ENCODE measurements at places on chromosomes 13 and 19.

- no peak for DNase-seq
Observed at GRCh38 chr13:52954838-52955237, 73.8 kb upstream of the OLFM4 start.

- DNase-seq = peak; percentile 62
Observed at GRCh38 chr19:48644839-48645619, 958 bp downstream of the CA11 start.

DNA sequence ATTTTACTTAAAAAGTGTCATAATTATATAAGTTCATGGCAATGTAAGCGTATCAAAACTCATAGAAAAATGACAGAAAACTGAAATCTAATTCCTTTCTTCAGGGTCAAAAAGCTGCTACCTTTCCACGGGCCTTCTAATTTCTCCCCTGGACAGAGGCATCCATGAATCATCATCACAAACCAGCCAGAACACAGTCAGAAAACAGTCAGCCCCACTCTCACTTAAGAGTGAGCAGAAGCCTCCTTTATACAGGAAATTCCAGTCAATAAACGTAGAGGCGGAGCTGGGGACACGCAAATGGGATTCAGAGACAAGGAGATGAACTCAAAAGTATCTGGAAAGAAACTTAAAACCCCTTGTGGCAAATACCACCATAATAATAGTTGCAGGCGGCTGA lies 54.2 kb upstream of the ABCC4 start:
- no peak for DNase-seq

GRCh38 chr13:40895227-40896184 lies 106.1 kb downstream of the SLC25A15 start:
- DNase-seq = no peak

DNA sequence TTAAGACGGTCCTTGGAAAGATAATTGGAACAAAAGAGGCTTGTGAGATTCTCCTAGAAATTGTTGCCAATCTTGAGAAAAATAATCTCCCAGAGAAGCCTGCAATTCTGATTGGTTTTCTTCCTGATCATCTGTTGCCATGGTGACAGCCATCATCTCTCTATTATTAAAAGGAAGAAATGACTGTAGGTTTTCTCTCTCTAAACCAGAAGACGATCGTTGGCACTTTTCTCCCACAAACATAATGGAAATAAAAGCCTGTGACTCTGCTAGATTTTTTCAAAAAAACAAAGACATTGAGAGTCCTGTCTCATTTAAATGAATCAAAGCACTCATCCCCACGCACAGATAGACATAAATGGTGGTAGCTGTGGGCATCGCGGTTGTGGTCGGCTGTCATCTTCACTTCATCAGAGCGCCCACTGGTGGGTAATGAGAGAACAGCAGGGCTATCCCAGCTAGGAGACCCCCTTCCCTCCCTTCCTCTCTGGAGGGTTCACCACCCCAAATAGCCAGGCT lies 21.7 kb upstream of the CALM3 start:
- peak; percentile 43 for DNase-seq

GRCh38 chr13:109869312-109870237 lies 83.2 kb upstream of the IRS2 start:
- no peak for DNase-seq

GRCh38 chr19:30513082-30513411 lies 140.9 kb downstream of the ZNF536 start:
- DNase-seq = no peak

DNA sequence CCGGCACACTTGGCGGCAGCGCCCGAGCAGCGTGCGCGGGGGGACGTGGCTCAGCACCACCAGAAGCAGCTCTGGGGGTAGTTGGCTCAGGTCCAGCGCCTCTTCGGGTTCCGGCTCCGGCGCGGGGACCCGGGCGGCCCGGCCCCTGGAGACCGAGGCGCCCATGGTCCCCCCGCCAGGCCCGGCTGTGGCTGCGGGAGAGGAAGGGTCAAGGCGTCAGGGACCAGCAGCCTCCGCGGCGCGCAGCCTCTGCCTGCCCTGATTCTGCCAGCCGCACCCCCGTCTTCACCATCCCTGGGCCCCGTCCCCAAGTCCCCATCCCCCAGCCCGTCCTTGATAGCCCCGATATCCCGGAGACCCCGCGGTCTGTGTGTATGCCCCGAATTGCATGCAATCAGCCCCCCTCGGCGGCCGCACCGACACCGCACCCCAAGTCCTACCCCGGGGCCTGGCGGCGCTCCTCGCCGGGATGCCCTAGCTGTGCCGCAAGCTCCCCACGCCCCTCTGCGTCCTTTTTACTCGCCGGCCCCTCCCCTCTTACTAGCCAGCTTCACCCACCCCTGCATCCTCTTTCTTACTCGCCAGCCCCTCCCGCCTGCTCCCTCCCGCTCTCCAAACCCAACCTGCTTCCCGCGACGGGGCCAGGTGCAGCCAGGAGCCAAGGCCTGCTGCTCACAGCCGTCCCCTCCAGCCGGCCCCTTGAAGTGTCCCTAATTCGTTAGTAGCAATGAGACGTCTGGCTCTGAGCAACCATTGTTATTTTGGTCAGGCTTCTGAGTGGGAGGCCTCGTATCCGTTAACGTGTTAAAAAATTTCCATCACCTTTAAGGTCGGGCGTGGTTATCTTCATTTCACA lies at the start of gene FBXO27:
Gene FBXO27, minus strand, starts transcription at position 487 of the 856 bp plus-strand sequence. Its CDS starts 322 bp downstream, at position 165.
- no peak for DNase-seq

- no peak for DNase-seq
Observed at GRCh38 chr19:33488826-33489225, 32.8 kb downstream of the PEPD start.

- no peak for DNase-seq
Observed at GRCh38 chr19:7421941-7422744, 66.7 kb downstream of the PEX11G start.

DNA sequence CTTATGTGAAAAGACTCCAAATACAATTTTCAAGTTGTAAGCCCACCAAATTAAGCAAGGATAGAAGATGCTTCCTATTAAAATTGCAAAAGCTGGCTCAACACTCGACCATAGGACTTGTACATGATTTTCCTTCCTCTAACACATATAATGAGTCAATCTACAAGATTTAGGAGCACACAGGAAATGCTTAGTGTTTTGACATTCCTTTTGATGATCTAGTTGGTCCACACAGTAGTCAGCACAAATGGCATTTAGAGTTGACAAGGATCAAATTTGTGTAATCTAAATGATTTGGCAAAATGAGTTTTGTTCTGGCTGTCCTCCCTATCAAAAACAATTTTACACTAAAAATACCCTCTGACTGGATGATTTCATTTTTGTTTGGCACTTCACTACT lies 340.2 kb downstream of the DIAPH3 start:
- no peak for DNase-seq

DNA sequence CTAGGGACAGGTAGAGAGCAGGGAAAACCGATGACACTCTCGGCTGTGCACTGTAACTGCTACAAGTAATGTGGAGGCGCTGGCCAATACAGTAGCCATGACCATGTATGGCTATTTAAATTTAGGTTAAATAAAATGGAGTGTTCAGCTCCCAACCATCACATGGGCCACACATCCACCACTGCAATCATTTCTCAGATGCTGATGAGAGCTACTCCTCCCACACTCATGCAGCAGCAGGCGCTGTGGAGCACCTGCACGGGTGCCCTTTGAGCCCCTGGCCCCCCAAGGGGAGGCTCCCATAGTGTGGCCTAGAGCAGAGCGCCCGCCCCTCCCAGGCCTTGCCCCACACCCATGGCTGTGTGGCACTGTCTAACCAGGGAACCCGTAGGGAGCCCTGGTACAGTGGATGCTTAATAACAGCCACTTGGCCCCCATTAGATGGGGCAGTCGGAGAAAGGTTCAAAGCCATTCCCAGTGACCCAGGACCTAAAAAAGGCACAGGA lies 6.0 kb downstream of the ACP4 start:
- DNase-seq = no peak

GRCh38 chr19:10960314-10961072 lies at the start of gene SMARCA4:
SMARCA4 (plus strand) TSS chr19:10961030; CDS start chr19:10984152, 23,122 bp downstream.
- peak; percentile 93 for DNase-seq

GRCh38 chr19:35565016-35565856 lies 1.8 kb upstream of the ATP4A start:
- DNase-seq = no peak

GRCh38 chr13:32587011-32587810 lies 959 bp downstream of the PDS5B start:
- no peak for DNase-seq

- no peak for DNase-seq
Observed at GRCh38 chr13:93360021-93360420, 133.4 kb downstream of the GPC6 start.

GRCh38 chr13:75870397-75870903 lies 234.3 kb downstream of the LMO7 start:
- DNase-seq = no peak

DNA sequence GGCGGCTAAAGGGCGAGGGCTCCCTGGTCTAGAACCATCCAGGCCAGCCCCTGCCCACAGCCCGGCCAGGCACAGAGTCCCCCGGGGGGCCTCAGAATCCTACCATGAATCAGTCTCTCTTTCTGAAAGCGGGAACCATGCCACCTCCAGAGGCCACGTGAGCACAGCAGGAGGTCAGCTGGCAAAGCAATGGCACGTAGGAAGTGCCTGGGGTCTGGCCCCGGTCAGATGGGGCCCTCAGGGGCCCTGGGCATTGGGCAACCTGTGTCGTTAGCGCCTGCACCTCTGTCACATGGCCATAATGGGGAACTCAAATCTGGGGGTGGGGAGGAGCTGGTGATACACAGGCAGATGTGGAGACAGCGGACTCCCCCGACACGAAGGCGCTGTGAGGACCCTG lies 8.8 kb downstream of the MFSD12 start:
- no peak for DNase-seq

GRCh38 chr19:3673506-3674439 lies 26.5 kb downstream of the PIP5K1C start:
- no peak for DNase-seq

DNA sequence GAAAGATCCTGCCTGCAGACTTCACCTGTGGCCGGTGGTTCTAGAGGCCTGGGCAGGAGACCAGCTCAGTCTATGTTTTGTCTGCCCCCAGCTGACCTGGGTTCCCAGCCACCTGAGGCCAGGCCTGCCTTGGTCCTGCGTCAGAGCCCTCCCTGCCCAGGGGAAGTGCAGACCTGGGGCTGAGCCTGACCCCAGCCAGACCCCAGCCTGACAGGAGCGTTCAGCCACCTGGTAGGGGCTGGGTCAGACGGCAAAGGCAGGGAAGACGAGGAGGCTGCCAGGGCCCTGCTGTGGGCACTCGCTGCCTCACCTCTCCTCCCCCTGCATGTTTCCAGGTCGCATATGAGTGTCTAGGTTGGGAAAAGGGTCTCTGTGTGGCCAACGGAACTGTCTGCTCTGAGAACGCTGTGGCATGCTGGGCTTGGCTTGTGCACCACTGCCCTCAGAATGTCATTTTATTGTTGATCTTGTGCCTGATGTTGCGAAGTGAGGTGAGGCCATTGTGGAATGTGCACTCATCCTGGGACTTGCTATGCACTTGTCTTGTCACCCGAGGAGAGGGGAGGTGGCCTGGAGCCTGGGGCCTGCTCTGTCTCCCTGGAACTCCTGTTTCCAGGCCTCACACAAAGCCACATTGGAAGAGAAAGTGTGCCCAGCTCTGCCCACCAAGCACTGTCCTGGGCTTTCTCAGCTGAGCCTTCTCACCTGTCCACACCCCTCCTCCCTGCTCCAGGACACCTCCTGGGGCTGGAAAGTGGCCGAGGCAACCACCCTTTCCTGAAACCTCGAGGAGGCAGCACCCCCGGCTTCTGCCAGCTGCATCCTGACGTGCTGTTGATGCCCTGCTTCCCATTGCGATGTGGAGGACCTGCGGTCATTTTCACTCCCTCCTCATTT lies 15.2 kb upstream of the MCF2L start:
- no peak for DNase-seq

GRCh38 chr13:35978607-35979316 lies 152.4 kb downstream of the DCLK1 start:
- no peak for DNase-seq

DNA sequence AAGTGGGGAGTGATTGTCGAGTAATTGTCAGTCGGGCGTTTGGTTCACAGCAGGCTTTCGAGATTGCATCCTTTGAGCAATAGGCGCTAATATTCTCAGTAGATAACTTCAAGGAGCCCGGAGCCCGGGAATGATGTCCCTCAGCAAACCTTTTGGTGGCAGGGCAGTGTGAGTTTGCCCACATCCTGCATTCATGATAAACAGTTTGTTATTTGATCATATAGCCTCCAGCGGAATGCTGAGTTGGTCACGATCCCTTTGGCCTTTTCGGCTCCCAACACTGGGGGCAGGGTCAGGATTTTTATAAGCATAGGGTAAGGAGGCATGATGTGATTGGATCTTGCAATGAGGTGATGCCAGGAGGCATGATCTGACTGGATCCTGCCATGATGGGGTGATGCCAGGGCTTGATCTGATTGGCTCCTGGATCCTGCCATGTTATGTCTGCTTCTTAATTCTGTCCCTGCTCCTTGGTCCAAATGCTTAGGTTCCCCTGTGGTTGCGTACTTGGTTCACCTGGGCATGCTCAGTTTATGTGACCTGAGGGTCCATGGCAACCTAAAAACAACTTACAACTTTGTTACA lies 38.2 kb upstream of the IGSF23 start:
- no peak for DNase-seq

DNA sequence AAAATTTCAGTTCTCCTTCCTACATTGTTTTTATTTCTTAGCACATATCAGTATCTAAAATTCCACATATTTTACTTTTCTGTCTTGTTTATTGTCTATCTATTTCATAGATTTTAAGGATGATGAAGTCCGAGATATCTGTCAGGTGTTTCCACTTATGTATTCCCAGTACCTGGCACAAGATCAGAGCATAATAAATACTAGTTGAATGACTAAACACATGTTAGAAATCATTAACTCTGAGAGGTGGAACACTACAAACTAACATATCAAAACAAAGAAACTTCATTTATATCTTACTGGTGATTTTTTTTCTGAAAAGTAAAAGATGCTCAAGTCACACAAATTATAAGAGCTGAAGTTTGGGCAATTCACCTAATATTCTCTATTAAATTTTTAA lies 1208.3 kb downstream of the PCDH9 start:
- DNase-seq = no peak

DNA sequence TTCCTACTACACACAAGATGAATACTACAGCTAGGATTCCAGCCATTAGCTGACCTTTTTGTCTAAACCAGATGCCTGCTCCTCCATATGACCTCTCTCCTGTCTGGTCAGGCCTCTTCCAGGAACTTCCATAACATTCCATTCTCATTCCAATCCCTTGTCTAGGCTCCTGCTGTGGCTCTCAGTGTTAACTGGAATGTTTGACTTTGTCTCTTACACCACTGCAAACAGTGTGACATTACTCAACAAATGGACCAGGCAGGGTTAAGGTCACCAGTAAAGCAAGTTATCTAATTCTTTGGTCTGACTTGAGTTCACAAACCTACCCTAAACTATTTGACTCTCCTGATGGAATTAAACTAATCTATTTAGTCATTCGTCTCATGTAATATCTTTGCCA lies 2.1 kb upstream of the GPC6 start:
- DNase-seq = no peak

- no peak for DNase-seq
Observed at GRCh38 chr13:43077906-43078305, 54.5 kb downstream of the DNAJC15 start.

- DNase-seq = no peak
Observed at GRCh38 chr13:21348488-21349120, 110.5 kb downstream of the ZDHHC20 start.

All from stimulated activated CD4-positive, alpha-beta T cell treated with anti-CD3 and anti-CD28 coated beads, TNF-alpha, amount 100 ng/mL, for 24 hours (primary cell).